ENCODE measurements at places on chromosomes 12 and 14.

DNA sequence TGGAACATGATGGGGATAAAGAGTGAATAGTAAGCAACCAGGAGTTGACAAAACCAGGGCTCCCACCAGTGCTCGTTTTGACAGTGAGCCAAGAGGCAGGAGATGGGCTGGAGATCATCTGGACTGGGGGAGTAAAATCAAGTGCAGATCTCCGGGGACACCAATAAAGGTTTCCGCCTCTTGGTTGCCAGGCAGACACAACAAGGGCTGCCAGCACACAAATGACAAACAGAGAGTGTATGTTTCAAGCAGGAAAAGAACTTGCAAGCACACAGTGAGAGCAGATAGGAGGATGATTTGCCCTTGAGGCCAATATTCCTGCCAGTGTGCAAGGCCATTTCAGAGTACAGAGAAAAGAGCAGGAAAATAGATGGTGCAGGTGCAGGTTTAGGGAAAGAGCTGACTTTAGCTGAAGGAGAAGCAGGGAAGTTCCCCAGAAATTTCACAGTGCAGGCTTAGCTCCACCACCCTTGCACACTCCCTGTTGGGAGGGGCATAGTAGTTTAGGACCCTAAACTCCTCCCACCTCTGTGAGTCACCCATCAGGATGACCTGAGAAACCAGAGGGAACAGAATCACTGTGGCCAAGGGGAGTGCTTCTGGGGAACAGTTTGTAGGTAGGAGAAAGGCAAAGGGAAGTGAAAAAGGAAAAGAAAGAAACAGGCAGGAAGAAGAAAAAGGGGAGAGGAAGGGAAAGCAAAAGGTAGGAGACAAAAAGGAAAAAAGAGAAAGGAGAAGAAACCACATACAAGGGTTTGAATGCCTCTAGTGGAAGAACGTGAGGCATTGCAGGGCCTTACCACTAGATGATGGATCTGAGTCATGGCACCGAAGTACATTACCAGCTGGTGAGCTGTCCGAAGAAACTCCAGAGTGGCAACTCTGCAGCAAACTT, 404.4 kb downstream of the SLC6A15 start:
- DNase-seq, result peak; percentile 46

- DNase-seq, result no peak
Measured at GRCh38 chr14:68682166-68683103, 110.4 kb downstream of the ZFP36L1 start.

- DNase-seq, result no peak
Measured at GRCh38 chr12:69641546-69641945, 30.8 kb upstream of the LRRC10 start.

GRCh38 chr14:58873228-58873953, 235.6 kb downstream of the DACT1 start:
- DNase-seq, result no peak

GRCh38 chr14:96038558-96038919, 623 bp upstream of the C14orf132 start:
- no peak for DNase-seq

GRCh38 chr12:124543590-124544310, 23.7 kb downstream of the NCOR2 start:
- DNase-seq, result no peak

DNA sequence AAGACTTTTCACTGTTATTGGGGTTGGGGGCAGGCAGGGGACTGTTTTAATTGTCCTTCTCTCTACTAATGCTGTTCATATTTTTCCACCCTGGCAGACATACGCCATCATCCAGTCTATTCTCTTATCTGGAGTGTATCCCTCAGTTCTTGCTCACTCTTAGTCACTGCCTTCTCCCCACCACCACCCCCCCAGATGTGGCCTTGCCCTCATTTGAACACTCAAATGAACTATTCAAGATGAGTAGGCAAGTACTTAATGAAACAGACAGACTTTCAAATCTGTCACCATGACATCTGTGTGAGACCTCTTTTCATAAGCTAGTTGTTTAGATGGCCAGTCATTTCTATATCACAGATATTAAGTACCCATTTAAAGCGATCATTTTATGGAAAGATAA, 10.1 kb downstream of the NUDT4 start:
- no peak for DNase-seq

- no peak for DNase-seq
Measured at GRCh38 chr14:99586054-99586760, 17.8 kb downstream of the CCDC85C start.

DNA sequence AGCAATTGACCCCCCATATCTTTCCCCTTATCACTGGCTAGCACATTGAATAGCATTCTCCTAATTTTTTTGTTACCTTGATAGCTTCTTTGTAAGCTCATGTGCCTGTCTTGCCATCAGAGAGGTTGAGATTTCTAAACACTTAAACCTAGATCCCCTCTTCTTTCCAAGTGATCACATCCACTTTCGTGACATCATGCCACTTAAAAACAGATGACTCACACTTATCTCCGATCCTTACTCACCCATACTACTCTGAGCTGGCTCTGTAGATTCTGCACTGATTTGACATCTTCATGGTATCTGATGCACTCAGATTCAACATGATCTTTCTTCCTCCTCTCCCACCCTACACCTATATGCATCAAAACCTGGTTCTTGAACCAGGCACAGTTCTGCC, 10.5 kb downstream of the GPR137C start:
- DNase-seq, result no peak

- no peak for DNase-seq
Measured at GRCh38 chr12:12445165-12445881, 88.4 kb downstream of the BORCS5 start.

DNA sequence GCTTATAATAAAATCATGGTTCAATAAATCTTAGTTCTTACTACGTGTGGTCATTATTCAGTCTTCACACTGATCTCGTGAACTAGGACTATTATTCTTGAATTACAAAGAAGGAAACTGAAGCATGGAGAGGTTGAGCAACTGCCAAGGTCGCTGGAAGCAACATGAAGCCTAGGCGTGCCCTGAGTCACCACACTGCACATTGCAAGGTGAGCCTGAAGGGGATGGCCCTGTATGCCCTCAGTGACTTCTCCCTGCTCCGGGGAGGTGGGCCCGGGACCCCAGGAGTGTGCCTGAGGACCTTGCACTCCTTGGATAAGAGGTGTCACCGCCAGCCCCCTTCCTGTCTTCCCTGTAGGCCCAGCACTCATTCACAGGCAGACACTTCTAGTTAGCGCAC, 161.6 kb downstream of the CACNA1C start:
- no peak for DNase-seq

- no peak for DNase-seq
Measured at GRCh38 chr12:15846887-15847286, 35.3 kb upstream of the STRAP start.

DNA sequence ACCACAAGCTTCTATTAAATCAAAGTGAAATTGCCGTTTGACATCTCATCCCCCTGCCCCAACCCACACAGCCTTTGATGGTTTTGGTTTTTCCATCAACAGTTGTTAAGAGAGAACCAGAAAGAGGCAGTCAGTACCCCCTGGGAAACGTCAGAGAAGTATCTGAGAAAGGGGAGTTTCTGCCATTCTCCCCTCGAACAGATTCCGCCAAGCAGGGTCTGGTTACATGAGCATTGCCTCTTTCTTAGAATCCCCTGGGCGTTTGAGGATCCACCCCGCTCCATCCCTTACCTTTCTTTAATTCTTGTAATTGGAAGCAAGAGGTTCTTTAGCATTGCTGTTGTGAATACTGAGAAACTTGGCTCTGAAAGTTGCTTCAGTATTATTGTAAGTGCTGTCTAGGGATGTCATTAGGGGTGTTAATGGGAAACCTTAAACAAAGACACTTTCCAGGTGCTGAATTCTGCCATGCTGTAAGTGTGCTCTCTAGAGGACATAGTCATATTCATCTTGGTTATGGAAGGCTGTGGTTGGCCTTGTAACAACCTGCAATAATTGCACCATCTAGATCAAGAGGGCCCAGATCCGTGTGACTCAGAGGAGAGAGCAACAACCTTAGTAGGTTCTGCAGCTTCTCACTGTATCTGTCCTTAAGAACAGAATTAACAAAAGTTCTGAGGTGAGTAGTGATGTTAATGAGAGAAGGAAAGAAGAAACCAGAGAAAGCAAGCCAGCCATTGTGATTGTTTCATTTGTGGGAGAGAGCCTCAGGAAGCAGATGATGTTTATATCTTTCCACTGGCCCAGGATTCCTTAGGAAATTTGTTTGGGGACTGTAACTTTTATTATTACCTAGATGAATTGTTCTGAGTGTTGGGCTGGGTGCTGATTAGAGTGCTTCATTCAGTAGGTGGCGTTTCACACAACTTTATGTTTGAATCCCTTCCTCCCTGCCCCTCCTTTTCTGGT, 9.0 kb downstream of the TMBIM6 start:
- DNase-seq, result no peak

DNA sequence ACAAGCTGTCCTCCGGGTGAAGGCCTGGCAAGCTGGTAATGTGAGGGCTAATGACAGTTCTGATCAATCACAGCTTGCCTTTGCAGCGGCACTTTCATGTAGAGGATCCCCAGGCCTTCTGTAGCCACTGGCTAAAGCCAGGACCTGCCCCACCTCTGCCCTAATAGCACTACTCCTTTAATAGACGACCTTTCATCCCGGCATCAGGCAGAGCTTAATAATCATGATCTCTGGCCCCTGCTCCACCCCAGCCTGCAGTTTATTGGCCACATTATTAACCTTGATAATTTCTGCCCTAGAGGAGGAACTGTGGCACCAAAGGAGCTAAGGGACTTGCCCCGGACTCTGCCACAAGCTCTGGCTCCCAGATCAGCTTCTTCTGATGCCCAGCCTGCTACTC, 142.3 kb upstream of the TBX3 start:
- no peak for DNase-seq

GRCh38 chr12:69822201-69822860, 2.7 kb upstream of the MYRFL start:
- no peak for DNase-seq

- DNase-seq, result no peak
Measured at GRCh38 chr14:51529736-51530135, 122.0 kb upstream of the FRMD6 start.

DNA sequence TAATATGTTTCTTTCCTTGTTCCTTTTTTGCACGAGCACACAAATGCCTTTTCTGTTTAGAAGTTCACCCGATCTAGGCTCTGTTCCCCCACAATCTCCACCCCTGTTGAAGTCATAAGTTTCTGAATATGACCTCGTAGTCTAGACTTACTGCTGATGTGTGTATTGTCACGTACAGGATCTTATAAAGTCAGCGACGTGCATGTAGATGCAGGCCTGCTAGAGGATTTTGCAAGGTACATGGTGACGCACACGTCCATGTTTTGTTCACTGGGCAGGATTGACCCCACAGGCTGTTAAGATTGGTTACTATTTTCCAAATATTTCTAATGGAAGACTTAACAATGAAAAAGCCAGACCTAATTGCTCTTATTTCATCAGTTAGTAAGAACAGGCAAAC, 46.2 kb upstream of the CCDC91 start:
- no peak for DNase-seq

DNA sequence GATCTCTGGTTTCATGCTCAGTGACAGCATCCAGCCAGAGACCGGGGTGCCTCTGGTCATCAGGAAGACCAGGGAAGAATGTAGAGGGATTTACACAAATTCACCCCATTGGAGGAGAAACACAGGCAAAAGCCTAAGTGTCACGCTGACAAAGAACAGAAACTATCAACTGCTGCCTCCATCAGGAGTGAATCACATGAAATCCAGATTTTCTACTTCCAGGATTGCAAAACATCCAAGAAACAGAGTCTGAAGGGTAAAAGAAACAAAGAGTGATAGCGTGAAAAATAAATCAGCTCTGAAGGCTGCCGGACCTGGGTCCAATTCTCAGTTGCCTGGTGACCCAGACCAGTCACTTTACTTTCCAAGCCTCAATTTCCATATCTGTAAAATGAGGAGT, 136.1 kb upstream of the MAP1LC3B2 start:
- DNase-seq, result no peak
